ENCODE measurements at places on chromosomes 2 and 18.

DNA sequence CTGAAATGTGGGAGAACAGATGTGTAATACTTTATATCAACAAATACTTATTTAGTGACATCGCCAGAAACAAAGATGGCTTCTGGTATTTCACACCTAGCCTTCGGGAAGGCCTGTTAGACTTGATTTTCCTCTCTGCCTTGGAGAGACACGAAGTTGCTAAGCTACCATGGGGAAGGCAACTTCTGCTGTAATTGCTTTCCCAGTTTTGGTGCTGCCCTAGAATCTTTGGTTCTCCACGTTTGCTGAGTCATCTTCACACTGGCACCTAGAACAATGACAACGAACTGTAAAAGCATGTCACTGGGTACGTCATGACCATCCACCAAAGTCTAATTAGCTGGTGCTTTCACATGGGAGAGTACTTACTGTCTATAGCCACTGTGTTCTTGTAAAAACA lies 58.7 kb upstream of the ACTR3 start:
- no peak for DNase-seq

GRCh38 chr2:65282477-65283053 lies 54.9 kb downstream of the ACTR2 start:
- DNase-seq = no peak

DNA sequence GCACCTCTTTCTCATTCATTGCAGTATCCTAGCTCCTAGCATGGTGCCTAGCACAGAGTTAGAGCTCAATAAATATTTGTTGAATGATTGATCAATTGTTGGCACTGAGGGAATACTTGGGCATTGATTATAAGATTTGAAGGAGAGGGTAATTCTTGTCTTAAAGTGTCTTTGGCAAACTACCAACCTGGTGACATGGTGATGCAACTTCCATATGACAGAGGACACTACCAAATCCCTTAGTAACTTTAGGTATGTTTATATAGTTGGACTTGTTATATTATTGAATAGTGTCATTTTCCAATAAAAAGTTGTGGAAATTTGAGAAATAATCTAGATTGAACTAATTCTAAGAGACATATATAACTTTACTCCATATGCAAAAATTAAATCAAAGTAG lies 58.6 kb upstream of the CHMP1B start:
- no peak for DNase-seq

- DNase-seq = no peak
Observed at GRCh38 chr2:190599073-190599472, 49.8 kb upstream of the NAB1 start.

- no peak for DNase-seq
Observed at GRCh38 chr18:57542812-57543427, 43.6 kb downstream of the FECH start.
